Mucosa of descending colon (tissue), 3 donors: ENCODE measurements at places on chromosomes 2 and 18.

- no peak for DNase-seq
Observed at GRCh38 chr2:152743002-152743401, 24.6 kb downstream of the ARL6IP6 start.

GRCh38 chr18:57149531-57149930 is 2.6 kb downstream of the BOD1L2 start:
- DNase-seq: no peak

GRCh38 chr2:29561181-29561580 is 360.2 kb downstream of the ALK start:
- no peak for DNase-seq

GRCh38 chr2:237637429-237638135 is 10.2 kb downstream of the LRRFIP1 start:
- DNase-seq: no peak
